ENCODE measurements at places on chromosomes 11 and 22.

GRCh38 chr11:81380395-81380794 is 1353.3 kb downstream of the FAM181B start:
- DNase-seq = no peak

DNA sequence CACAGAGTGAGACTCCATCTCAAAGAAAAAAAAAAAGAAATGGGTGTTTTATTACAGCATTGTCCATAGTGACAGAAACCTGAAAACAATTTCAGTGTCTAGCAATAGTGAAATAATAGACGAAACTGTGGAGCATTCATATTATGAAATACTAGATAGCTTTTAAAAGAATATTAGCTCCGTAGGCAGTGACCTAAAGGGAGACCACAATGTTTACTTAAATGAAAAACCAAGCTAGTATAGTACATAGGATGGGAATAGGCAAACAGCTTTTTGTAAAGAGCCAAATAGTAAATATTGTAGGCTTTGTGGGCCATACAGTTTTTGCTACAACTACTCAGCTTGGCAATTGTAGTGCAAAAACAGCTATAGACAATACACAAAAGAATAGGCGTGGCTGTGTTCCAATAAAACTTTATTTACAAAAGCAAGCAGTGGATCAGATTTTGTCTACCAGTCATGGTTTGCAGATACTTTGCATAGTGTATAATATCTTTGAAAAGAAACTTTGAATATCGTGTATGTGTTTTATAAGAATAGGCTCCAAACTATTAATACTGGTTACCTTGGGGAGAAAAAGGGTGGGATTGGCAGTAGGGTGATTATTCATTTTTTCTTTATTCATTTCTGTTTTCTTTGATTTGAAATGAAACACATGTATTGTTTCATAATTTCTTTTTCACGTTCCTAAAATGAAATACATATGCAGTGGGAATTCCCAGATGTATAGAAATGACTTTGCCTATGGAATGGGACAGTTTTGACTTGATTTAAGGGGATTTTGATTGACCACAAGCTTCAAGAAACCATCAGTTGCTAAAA is 50.7 kb downstream of the PRR5L start:
- DNase-seq = no peak

GRCh38 chr11:27839226-27839913 is 139.1 kb upstream of the BDNF start:
- DNase-seq = no peak

DNA sequence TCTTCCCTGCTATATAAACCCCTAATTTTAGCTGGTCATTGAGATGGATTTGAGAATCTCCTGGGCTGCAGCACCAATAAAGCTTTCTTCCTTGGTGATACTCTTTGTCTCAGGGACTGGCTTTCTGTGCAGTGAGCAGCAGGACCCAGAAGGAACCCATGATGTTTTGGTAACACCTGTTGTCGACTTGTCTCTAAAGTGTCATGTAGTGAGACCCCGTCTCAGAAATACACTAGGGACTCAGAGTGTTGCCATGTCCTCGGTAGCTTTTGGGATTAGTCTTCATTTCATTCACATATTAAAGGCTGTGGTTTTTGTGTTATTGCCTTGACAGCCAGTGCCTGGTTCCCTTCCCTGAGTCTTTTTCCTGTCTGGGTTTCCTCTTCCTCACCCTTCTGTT is 1078.7 kb downstream of the TBC1D22A start:
- no peak for DNase-seq

GRCh38 chr11:35009191-35009943 is 92.9 kb downstream of the PDHX start:
- DNase-seq = no peak

DNA sequence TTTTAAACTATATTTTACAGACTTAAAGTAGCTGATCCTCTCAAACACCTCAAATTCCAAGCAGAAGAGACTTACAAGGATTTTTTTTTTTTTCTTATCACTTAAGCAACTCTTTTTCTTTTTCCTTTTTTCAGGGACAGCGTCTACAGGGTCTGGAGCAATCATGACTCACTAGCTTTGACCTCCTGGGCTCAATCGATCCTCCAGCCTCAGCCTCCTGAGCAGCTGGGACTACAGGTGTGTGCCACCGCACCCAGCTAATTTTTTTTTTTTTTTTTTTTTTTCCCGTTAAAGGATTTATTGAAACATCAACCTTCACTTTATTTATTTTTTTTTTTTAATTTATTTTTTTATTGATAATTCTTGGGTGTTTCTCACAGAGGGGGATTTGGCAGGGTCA is 4.5 kb upstream of the MACROD1 start:
- DNase-seq = no peak

DNA sequence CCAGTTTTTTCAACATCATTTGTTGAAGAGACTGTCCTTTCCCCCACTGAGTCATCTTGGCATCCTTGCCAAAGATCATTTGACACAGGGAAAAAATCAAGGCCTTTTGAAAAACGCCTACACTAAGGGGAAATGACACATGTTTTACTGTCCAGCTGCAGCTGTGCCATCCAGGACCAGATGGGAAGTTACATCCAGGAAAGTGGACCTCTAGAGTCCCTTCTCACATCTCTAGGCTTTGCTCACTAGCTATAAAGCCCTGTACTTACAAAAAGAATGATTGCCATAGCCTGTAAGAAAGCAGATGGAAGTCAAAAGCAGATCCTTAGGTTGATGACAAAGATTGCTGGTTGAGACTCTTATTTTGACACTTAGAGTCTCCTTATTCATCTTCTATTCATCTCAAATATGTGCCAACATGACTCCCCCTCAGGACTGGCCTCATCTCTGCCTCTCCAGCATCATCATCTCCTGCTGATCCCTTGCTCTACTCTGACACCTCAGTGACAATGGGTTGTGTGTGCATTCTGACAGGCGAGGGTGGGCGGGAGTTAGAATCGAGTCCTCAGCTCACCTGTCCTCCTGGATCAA is 22.8 kb downstream of the OSBP2 start:
- no peak for DNase-seq

DNA sequence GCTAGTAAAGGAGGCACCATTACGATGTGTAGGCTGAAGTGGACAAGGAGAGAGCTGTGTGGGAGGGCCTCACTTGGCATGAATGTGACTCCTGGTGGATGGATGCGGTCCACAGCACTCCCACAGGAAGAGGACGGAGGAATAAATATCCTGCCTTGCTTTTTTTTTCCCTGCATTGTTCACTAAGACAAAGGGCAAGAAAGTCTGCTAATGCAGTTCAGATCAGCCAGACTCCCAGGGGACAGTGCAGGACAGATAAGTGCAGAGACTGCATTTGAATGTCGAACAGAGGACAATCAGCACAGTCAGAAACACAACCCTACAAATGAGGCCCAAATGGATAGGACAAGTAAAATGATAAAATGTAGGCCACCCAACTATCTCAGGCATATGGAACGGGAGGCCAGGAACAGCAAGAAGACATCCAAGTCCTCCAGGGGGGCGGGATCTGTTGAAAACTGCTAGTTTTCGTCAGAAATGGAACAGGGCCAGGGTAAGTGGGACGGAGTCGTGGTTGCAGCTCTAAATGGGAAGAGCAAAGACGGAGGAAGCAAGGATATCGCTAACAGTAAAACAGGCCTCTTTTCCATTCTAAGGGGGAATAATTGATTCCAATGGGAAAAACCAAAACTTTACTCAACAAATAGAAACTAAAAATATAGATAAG is 25.2 kb upstream of the OR8B8 start:
- no peak for DNase-seq

GRCh38 chr11:35352077-35352888 is 67.1 kb downstream of the SLC1A2 start:
- no peak for DNase-seq

GRCh38 chr22:46139895-46140350 is 10.4 kb upstream of the PPARA start:
- DNase-seq = no peak

DNA sequence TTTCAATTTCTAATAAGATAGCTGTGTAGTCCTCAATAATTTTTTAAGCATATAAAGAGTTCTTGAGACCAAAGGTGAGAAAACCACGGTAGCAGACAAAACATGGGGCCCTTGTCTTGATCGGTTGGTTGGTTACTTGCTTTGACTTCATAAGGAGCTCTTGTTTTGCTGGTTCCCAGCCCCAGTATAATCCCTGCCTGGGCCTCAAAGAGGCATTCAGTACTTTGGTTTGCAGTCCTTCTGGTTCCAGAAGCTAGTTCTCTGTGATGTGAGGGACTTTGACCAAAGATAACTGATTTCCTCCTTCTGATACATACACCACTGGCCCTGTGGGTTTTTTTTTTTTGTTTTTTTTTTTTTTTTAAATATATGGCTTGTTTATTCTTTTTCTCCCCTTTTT is 17.1 kb downstream of the MARK2 start:
- no peak for DNase-seq

DNA sequence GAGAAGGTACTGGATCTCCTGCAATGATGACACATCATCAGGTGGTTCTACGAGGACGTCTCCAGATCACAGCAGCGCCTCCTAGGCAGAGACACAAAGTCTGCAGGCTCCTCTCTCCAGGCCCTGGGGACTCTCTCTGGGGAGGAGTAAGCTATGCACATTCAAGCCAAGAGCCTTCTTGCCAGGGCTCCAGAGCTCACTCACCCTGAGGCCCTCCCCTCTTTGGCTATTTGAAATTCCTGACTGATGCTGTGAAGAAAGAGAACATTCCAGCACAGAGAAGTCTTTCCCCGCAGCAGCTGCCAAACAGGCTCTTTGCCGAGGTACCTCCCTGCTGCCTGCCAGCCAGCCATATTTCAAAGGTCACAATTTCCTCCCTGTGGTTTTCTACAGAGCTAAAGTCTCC is 204.9 kb downstream of the CSNK2A3 start:
- peak; percentile 36 for DNase-seq

GRCh38 chr22:43897751-43898261 is 6.0 kb upstream of the PNPLA5 start:
- DNase-seq = no peak

GRCh38 chr11:134471087-134471715 is 59.2 kb upstream of the B3GAT1 start:
- DNase-seq = no peak

DNA sequence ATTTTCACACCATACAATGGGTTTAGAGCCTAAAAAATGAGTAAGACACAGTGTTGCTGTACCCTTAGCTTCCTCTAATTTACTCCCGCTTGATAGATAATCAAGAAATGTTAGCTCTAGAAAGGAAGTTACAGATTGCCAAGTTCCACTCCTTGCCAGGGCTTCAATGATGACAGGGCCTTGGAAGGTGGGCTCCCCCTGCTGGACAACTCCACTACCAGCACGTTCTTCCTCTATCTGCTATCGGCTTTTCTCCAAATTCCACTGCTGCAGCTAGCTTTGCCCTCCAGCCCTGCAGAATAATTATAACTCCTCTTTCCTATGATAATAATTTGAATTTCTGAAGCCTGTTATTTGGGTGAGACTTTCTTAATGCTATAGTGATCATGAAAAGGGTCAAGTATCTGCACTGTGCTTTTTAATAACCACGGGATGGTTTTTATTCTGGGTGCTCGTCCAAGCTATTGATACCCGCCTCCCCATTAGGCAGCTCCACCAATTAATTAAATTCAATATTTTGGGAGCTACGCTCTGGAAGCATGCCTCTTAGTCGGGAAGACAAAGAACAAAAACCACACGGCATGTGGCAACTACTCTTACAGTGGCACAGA is 9.0 kb downstream of the SYN3 start:
- peak; percentile 39 for DNase-seq

- no peak for DNase-seq
Observed at GRCh38 chr11:78179459-78180071, 8.9 kb downstream of the KCTD21 start.

DNA sequence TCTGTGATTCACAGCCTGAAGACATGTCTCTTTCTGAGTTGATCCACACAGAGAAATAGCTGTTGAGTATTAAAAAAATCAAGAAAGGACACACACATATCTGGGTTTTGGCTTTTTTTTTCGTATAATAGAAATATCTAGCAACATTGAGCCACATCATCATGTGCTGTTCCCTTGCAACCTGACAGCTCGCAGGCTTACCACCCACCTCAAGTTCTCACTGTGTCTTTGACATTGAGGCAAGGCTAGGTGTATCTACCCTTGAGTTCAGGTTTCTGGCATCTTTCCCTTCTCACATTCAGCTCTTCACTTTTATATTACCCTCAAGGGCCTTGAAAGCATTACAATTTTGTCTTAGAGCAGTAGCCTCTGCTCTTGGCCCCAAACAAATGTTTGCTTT is 490.3 kb upstream of the KIRREL3 start:
- DNase-seq = no peak

DNA sequence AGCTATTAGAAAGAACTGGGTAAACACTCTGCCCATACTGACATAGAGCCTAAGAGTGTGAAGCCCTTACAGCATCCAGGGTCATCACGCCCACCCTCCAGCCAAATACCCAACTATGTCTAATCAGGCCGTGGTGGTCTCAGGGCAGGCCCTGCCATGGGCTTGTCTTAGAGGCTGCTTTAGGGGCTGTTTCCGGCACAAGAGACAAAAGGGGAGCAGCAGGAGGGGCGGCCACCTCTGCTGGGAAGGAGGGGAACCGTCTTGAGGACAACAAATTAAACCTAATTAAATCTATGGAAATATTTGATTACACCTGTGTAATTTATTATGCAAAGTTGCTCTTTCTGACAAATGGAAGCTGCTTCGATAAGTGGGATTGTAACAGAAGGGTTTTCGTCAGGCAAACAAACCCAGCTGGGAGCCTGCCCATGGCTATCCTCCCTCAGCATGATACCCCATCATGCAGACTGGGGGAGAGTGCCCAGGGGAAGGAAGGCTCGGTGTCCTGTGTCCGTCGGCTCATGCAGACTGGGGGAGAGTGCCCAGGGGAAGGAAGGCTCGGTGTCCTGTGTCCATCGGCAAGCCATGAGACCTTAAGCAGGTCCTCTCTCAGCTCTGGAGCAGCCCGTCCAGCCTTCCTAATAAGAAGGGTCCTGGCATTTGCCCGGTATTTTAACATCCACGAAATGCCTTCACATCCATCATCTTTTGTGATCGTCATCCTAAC is 163.6 kb upstream of the B3GAT1 start:
- DNase-seq = no peak

- DNase-seq = no peak
Observed at GRCh38 chr11:64351136-64351631, 7.8 kb upstream of the RPS6KA4 start.

DNA sequence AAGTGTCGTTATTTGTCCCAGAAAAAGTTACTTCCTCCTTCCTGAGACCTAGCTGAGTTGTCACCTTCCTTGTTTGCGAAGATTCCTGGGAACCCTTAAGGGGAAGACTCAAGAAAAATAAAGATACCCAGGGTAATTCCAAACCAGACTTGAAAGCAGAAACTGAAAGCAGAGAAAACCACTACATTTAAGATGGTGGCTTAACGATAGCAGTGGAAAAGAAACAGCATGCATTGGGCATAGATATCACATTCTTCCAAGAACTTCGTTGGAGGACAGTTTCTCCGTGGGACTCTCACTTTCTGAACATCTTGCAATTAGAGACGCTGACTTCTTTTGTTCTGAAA is 89.1 kb downstream of the FAM76B start:
- DNase-seq = no peak

DNA sequence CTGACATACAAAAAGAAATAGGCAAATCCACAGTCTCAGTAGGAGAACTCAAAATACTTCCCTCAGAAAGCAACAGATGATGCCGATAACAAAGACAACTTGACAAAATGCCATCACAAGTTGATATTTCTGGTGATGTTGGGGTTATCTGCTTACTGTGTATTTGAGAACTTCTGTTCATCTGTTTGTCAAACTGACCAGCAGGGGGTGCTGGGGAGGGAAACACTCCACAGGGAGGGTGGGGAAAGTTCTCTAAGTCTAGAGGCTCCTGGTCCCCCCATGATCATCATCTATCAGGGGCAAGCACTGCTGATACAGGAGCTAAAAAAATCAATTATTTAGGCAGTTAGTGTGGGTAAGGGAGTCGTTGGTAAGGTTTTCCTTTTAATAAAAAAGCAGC is 19.2 kb downstream of the GLYATL1 start:
- DNase-seq = peak; percentile 11

Measured in stimulated activated naive CD4-positive, alpha-beta T cell (primary cell).